Stimulated activated CD8-positive, alpha-beta memory T cell treated with anti-CD3 and anti-CD28 coated beads, Interleukin-2, amount 100 ng/mL, for 48 hours (primary cell): ENCODE measurements at places on chromosomes 3 and 15.

GRCh38 chr3:87088430-87088992, 97.6 kb upstream of the VGLL3 start:
- DNase-seq, result no peak

DNA sequence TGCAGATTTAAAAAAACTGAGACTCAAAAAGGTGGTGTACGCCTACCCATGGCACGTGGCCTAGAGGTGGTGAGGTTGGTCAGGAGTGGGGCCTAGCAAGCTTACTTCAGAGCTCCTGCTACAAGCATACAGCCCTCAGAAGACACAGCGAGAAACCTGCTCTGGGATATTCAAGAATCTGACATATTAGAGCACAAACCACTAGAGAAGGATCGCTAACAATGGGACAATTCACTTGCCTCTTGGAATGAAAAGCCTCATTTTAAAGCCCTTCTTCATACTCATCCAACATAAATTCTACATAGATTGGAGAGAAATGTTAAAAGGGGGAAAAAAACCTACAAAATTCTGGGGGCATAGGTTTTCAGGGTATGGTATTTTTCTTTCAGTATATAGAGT, 118.0 kb upstream of the ARHGEF3 start:
- DNase-seq, result no peak

DNA sequence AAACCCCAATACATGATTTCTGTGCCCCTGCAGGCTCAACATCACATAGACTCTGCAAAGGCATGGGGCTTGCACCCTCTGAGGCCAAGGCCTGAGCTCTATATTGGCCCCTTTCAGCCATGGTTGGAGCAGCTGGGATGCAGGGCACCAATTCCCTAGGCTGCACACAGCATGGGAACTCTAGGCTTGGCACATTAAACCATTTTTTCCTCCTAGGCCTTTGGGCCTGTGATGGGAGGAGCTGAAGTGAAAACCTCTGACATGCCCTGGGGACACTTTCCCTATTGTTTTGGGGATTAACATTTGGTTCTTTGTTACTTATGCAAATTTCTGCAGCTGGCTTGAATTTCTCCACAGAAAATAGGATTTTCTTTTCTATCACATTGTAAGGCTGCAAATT, 1629.5 kb downstream of the OTOL1 start:
- DNase-seq, result no peak

DNA sequence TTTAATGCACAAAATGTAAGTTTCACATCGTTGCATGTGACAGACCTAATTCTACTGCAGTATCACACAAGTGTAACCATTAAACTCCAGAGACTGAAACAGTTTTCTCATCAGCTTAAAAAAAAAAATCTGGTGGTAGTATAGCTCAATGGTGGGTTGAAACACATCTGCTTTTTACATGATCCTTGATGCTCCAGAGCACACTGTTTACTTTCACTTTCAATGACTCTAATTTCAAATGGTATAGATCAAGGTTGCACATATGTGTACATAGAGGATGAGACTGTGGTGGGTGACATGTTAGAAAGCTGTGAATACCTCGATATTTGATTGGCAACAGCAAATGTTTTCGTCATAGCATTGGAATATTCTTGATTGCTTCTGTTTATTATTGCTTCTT, 22.4 kb downstream of the MCTP2 start:
- no peak for DNase-seq

DNA sequence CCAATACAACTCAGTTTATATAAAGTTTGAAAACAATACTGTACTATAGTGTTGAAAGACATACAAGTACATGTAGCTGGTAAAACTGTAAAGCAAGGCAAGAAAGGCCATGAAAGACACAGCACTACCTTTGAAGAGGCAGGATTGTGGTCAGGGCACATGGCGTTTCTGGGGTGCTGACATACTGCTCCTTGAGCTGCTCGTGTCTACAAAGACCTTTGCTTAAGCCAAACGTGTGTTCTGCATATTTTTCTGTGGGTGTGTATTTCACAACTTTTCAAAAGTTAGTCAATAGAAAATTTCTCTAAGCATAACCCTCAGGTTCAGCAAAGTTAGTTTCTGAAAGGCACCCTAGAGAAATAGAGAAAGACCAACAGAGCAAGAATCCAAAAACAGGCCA, 14.1 kb upstream of the TOPAZ1 start:
- no peak for DNase-seq

GRCh38 chr3:171456765-171457606, 3.2 kb downstream of the TNIK start:
- DNase-seq, result no peak

GRCh38 chr3:43870120-43870519, 179.4 kb downstream of the ABHD5 start:
- DNase-seq, result no peak

- DNase-seq, result no peak
Observed at GRCh38 chr3:5301651-5302297, 114.3 kb downstream of the EDEM1 start.

- DNase-seq, result peak; percentile 14
Observed at GRCh38 chr3:12139111-12139511, 19.6 kb downstream of the TIMP4 start.

- no peak for DNase-seq
Observed at GRCh38 chr3:149858911-149859310, 45.9 kb downstream of the RNF13 start.

GRCh38 chr3:5841599-5841998, 654.1 kb downstream of the EDEM1 start:
- no peak for DNase-seq

GRCh38 chr15:77225088-77225487, 154.2 kb upstream of the TSPAN3 start:
- no peak for DNase-seq

- DNase-seq, result no peak
Observed at GRCh38 chr3:123733805-123734526, 149.1 kb upstream of the HACD2 start.

DNA sequence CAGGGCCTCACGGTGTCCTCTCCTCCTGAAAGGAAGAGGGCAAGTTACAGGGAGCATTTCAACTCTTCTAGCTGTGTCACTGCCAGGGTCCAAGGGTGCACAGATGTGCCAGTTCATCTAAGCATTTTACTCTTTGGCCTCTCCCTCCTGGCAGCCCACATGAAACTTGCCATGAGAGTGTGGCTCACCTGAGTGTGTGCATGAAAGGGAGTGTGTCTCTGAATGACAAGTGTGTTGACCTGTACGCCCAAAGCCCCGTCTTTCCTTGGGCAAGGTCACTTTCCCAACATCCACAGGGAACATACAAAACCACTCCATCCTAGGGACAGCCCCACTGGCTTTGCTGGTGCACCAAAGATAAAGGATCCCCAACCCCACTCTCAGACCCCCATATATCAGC, 280.0 kb downstream of the NTRK3 start:
- DNase-seq, result no peak

DNA sequence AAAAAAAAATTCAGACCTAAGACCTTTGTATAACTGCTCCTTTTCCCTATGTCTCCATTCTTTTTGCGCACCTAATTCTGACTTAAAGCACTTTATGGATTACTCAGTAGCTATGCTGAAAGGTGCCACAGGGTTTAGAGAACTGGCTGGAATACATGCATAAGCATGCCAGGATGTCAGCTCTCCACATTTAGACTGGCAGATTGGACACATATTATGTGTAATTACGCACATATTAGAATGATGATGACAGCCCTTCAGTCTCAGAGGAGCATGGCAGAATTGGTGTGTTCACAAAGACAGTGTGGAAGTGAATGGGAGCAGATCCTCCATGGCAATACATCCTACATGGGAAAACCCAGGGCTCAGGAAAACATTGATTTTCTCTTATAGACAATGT, 108.1 kb upstream of the LSAMP start:
- no peak for DNase-seq

DNA sequence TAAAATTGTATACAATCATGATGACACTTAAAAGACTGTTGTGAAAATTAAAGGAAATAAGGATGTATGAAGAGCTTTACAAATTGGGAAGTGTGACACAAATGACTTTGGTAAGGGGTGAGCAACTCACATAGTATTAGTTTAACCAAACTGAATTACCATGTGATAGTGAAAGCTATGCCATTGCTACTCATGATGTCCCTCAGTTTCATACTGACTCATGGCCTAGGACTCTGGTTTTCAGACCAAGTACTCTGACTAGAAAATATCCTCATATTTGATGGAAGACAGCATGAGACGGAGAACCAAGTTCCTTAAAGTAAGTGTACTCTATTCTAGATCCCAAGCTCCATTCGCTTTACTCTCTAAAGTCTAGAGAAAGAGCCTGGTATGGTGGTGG, 203.2 kb upstream of the ICE2 start:
- no peak for DNase-seq

DNA sequence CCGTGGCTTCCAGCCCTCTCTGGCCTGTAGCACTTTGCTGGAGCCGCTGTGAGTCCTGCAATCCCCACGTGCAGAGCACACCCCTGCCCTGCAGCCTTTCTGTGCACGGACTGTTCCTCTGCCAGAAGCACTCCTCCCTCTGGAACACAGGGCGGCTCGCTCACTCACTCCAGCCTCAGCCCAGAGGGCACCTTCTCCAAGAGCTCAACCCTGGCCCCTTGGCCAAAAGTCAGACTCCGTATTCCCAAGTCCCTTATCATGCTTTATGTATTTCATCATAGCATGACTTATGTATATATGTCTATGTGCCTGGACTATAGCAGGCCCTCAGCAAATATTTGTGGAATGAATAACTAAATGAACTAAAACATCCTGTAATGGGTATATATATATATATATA, 63.2 kb downstream of the ASB7 start:
- DNase-seq, result no peak

DNA sequence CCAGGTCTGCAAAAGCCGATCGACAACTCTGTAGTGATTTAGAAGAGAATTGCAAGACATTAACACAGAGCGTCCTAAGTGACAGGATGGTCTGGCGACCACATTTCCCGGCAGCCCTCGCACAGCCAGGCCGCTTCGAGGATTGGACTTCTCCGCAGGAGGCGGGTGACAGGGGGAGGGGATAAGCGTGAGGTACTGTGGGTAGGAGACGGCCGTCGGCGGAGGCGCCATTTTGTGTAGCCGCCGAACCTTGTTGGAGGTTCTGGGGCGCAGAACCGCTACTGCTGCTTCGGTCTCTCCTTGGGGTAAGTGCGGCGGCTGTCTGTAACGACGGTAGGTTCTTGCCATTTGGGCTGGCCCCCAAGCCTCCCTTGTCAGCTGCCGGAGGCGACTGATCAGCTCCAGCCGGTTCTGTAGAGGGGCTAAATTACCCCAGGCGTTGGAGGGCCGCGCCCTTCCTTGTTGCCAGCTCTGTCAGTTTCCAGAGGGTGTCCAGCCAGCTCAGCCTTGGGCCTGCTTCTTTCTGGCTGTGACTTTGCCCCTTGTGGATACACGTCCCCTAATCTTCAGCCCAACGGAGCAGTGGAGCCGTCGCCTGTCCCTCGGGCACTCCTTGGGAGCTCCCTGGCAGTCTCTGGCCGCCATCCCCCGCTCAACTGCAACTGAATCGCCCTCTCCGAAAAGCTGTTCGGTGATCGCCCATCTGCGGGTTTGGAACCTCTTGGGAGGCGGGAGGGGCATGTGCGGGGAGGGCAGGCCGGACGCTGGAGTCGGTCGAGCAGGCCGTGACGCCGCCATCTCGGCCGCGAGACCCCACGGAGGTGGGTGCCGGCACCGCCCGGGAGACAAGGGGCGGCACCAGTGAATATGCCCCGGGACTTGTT, at the start of gene RBM5:
Gene RBM5 (plus strand): TSS at position 195 of the 884 bp plus-strand sequence. CDS start 1,516 bp downstream, outside the sequence.
- peak; percentile 86 for DNase-seq

DNA sequence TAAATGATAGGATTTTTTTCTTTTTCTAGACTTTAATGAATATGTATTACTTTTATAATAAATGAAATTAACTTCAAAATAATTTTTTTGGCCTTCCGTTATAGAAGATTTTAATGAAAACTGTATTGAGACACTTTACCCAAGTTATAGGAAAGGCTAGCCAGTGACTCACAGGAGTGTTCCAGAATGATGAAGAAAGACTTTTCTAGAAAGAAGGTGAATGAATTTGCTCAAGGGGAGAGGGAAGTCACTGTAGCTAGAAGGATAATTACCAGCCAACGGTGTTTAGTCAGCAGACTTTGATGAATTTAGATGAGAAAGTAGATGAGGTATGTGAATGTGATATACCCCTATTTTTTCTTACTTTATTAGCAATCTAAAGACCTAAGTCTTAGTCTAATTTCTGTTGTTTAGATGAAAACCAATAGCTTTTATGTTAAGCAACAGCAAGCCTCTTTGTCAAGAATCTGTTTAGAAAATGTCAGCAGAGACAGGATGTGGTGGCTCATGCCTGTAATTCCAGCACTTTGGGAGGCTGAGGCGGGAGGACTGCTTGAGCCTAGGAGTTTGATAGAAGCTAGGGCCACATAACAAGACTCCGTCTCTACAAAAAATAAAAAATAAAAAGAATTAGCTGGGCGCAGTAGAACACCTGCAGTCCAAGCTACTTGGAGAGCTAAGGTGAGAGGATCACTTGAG, 3.2 kb downstream of the ALAS1 start:
- no peak for DNase-seq

DNA sequence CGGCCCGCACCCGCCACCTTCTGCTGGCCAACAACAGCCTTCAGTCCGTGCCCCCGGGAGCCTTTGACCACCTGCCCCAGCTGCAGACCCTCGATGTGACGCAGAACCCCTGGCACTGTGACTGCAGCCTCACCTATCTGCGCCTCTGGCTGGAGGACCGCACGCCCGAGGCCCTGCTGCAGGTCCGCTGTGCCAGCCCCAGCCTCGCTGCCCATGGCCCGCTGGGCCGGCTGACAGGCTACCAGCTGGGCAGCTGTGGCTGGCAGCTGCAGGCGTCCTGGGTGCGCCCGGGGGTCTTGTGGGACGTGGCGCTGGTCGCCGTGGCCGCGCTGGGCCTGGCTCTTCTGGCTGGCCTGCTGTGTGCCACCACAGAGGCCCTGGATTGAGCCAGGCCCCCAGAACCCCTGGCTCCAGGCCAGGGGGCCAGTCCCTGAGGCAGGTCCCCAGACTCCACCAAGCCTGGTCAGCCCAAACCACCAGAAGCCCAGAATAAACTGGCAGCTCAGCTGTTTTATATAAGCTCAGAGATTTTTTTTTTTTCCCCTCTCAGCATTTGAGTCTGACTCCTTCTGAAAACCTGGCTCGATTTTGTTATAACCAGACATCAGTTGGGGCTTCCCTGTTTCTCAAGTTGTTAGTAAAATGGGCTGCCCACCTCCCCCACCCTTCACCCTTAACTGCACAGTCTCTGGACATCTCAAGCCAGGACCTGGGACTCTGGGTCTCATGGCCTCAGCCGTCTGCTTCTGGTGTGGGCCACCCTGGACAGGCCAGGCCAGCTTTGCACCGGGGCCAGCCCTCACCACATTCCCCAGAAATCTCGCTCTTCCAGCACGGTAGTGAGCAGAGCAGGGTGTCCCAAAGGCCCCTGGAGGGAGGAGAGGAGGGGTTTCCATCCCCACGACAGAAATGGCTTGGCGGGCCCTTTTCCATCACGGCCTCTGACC, 1.6 kb downstream of the GP9 start:
- no peak for DNase-seq
